ENCODE measurements at places on chromosomes 5 and 9. TPM values are rescaled to one million over a fixed set of nuclear protein-coding genes. Genes with fewer than 3 reads are reported as not detected.

NTNG2 gene
- 0.76 TPM for total RNA-seq

ROR2 gene
- total RNA-seq: not detected

BRINP1 gene
- not detected for total RNA-seq

TMC1 gene
- total RNA-seq: not detected

CXCL14 gene
- total RNA-seq: not detected

IRX2 gene
- not detected for total RNA-seq

MARVELD2 gene
- total RNA-seq: 0.64 TPM

CCT5 gene
- total RNA-seq: 414 TPM

SCGB3A2 gene
- total RNA-seq: not detected

BASP1 gene
- 0.62 TPM for total RNA-seq

SLCO6A1 gene
- total RNA-seq: not detected

CER1 gene
- total RNA-seq: not detected

C9orf72 gene
- 27.5 TPM for total RNA-seq

C8G gene
- total RNA-seq: 0.83 TPM

PDLIM4 gene
- total RNA-seq: not detected

SLC6A7 gene
- total RNA-seq: not detected

GLIPR2 gene
- total RNA-seq: 9.7 TPM

BNC2 gene
- not detected for total RNA-seq

SCAI gene
- total RNA-seq: 11.8 TPM

PPP1R26 gene
- 0.29 TPM for total RNA-seq

AQP7 gene
- not detected for total RNA-seq

ALDH7A1 gene
- 11.3 TPM for total RNA-seq

SMC2 gene
- total RNA-seq: 62.0 TPM

ADAMTSL1 gene
- not detected for total RNA-seq

MUSK gene
- not detected for total RNA-seq

OBP2B gene
- not detected for total RNA-seq

PLEKHG4B gene
- not detected for total RNA-seq

CAMSAP1 gene
- 35.2 TPM for total RNA-seq

PCDHB8 gene
- total RNA-seq: not detected

LRRC19 gene
- not detected for total RNA-seq

SPINK6 gene
- total RNA-seq: not detected

PCDHGA1 gene
- total RNA-seq: not detected

INSL6 gene
- total RNA-seq: not detected

C5orf22 gene
- total RNA-seq: 25.5 TPM

NR5A1 gene
- total RNA-seq: not detected

PCDHGA3 gene
- total RNA-seq: not detected

PHYHD1 gene
- 0.44 TPM for total RNA-seq

GMCL2 gene
- total RNA-seq: not detected

AGXT2 gene
- not detected for total RNA-seq

GDA gene
- not detected for total RNA-seq

TRIM7 gene
- total RNA-seq: 1.6 TPM

FAM163B gene
- not detected for total RNA-seq

SLC1A3 gene
- total RNA-seq: 0.86 TPM

ECM2 gene
- not detected for total RNA-seq

CCDC192 gene
- not detected for total RNA-seq

HNRNPH1 gene
- total RNA-seq: 708 TPM

OR1Q1 gene
- total RNA-seq: not detected

PCDHGB2 gene
- not detected for total RNA-seq

SLC23A1 gene
- total RNA-seq: 0.62 TPM

NSD1 gene
- total RNA-seq: 51.7 TPM

RPS14 gene
- 4,738 TPM for total RNA-seq

ENC1 gene
- total RNA-seq: 0.86 TPM

TAL2 gene
- total RNA-seq: not detected
